ENCODE measurements at places on chromosomes 4 and X.

- DNase-seq = no peak
Observed at GRCh38 chrX:123854329-123854728, 5.5 kb upstream of the XIAP start.

- DNase-seq = no peak
Observed at GRCh38 chr4:26839534-26839951, 21.1 kb upstream of the STIM2 start.

DNA sequence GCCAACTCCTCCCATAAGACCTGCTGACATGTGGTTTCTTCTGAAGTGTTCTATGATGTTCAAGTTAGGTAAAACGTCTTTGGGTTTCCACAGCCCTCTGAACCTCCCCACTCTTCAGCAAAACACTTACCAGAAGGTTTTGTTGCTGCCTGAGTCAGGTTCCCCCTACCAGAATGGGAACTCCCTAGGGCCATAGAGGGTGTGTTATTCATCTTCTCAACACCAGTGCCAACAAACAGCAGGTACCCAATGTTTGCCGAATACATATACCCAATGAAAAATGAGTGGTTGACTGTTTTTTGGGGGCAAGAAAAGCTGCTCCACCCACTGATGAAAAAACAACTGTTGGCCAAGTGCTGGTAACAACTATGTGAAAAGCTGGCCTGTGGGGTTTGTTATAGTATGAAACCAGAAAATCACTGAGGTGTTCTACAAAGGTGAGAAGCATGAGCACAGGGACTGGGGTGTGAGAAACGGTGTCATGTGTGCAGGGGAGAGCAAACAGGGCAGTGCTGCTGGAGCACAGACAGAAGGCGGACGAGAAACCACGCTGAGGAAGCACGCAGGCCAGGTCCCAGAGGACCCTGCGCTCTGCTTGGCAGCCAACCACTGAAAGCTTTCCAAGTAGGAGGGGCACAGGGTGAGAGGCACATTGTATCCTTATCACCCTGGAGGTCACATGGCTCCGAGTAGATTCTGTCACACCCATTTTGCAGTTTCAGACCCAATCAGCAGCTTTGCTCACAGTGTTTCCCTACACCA is 28.8 kb downstream of the ATP8A1 start:
- peak; percentile 49 for DNase-seq

DNA sequence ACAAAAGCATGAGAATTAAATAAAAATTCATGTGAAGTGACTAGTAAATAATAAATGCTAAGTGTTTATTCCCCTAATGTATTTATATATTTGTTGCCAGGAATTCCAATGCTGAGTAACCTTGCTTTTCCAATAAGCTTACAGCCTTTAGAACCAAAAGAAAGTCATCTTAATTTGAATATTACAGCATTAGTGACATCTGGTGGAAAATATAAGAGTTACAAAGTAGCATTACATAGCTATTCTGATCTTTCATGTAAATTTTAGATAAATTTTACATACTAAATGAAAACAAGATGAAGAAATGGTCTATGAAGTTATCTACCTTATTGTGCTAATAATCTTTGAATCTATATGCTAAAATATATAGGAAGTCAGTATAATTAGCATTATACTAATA is 10.4 kb downstream of the MAD2L1 start:
- no peak for DNase-seq

DNA sequence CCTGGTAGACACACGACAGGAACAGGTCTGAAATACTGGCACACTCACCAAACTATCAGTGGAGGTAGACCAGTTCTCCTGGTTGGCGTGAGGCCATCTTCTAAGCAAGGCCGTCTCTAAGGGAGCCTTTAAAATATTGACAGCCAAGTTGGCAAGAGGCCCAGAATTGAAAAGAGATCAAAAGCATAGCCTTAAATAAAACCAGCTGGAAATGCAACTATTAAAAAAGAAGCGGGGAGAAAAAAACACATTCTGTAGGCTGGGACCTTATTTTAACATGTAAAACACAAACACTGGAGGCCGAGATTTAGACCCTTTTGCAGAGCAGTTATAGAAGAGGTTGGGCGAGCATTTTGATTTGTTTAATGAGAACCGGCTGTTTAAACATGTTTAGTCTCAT is 233.0 kb upstream of the CLNK start:
- peak; percentile 93 for DNase-seq

- no peak for DNase-seq
Observed at GRCh38 chrX:107849747-107850421, 24.2 kb downstream of the MID2 start.

DNA sequence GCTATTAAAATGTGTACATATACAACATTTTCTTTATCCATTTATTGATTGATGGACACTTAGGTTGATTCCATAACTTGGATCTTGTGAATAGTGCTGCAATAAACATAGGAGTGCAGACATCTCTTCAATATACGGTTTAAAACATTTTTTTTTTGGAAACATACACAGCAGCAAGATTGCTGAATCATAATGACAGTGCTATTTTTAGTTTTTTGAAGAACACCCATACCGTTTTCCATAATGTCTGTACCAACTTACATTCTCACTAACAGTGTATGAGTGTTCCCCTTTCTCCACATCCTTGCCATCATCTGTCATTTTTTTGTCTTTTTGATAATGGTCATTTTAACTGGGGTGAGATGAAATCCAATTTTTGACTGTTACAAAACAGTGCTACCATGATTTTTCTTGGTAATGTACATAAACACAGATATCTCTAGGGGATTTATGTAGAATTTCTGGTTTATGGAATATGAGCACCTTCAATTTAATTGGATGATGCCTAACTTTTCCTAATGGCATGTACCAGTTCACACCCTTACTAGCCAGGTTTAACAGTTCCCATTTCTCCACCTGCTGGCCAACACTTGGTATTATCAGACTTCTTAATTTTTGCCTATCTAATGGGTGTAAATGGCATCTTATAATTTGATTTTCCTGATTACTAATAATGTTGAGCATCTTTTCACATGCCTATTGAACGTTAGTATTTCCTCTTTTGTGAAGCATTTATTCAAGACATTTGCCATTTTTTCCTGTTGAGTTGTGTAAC is 21.0 kb upstream of the TMSB15B start:
- DNase-seq = peak; percentile 30

DNA sequence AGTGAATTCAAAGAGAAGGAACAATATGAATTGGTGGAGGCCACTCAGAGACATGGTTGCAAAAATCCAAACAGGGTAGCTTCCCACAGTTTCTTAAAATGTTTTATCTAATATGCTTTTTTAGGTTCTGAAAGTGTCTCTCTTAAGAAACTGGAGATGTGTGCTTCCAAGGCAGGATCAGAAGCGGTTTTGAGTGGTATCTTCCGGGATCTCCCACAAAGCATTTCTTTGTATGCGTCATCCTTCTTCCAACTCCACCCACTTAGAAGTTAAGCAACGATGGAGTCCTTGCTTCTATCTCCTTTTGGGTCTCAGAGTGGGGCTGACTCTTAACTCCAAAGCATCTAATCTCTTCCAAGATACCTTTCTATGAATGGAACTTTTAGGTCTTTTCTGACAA is 196.7 kb downstream of the MID1 start:
- DNase-seq = no peak

DNA sequence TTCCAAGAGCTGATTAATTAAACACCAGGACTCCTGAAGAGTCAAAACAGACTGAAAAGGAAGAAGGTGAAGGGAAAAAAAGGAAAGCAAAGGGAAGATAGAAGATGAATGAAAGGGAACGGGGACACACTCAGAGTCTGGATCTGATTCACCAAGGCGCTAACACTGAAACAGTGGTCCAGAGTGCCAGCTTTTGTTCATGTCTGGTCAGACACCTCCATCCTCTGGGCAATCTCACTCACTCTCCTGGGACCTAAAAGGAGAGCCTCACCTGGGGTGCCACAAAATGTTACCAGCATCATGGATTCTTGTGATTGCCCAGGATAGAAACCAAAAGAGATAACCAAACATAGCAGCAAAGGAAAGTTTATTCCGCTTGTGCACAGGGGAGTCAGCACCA is 120.3 kb upstream of the AFF2 start:
- no peak for DNase-seq

DNA sequence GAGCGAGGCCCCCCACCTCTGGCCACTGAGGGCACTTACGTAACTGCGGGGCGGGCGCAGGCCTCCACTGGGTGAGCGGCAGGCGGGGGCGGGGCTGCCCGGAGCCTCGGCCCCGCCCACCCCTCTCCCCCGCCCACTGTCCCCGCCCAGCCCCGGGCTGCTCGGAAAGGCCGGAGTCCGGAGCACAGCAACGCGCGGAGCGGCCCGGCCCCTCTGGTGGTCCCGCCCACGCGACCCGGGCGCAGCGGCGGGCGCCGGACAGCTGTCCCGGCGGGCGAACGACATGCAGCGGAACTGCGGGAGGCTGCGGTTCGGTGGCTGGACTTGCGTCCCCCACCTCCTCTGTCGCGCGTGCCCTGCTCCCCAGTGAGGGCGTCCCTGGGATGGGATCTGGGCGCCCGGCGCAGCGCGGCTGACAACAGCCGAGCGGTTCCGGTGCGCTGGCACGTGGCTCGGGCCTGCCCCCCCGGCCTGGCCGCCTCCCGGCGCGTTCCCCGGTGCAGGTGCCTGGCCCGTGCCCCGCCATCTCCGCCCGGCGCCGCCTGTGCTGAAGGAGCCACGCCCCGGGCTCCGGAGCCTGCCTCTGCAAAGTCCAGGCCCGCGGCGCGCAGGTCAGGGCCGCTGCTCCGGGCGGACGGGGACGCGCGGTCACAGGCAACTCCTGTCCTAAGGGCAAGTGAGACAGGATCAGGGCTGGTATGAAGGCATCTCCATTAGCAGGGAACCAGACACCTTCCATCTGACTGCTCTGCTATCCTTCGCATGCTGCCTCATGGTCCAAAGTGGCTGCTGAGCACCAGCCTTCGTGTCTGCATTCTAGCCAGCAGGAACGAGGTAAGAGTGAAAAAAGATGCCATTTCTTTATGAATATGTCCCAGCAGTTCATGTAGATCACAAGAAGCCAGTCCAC is 21.8 kb upstream of the JAKMIP1 start:
- DNase-seq = peak; percentile 63

DNA sequence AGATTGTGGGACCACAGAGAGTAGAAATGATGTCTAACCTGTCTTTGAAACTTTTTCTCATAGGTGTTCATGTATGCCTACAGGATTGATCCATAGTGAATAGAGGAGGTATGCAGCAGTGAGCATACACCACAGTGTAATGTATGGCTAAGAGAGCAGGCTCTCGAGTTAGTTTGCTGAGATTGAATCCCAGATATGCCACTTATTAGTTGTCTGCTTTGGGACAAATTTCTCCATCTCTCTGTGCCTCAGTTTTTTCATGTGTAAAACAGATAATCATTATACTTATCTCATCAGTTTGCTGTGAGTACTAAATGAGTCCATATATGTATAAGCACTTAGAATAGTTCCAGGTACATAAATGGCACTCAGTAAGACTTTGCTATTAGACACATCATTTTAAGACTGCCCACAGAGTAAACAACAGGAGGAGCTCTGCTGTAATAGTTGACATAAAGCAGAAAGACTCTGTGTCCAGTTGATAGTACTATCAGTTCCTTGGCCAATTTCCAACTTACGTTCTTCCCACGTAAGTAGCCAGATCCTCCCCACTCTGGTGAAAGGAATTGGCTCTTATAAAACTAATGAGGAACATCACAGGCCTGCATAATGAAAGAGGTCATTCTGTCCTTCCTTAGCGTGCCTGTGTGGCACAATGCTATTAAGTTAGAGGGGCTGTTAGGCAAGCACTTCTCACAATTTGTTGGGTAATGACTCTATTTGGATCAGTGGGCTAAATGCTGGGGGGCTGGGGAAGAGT is 20.7 kb upstream of the RNF150 start:
- no peak for DNase-seq
